Fibroblast of skin of abdomen (primary cell): ENCODE measurements at places on chromosomes 1 and 21.

DNA sequence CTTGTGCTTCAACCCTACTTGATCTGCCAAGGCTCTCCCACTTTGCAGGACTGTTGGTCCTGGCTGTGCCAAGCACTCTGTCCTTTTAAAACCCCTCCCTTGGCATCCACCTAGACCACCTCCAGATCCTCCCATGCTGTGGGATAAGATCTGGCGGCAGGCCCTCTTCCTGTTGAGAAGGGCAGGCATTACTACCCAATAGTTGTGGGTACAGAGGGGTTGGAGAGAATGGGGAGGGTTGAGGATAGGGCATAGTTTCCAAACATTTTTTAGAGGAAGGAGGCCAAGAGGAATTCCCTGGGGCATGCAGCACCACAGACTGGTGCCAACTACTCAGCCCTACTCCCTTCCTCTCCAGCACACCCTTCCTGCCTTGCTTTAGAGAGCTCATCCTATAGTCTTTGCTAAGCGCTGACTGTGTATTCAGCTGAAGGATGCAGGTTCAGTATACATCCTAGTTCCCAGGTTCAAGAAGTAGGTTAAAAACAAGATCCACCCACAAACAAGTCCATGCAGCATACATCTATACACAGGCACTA, 70.7 kb downstream of the TRABD2B start:
- no peak for DNase-seq

DNA sequence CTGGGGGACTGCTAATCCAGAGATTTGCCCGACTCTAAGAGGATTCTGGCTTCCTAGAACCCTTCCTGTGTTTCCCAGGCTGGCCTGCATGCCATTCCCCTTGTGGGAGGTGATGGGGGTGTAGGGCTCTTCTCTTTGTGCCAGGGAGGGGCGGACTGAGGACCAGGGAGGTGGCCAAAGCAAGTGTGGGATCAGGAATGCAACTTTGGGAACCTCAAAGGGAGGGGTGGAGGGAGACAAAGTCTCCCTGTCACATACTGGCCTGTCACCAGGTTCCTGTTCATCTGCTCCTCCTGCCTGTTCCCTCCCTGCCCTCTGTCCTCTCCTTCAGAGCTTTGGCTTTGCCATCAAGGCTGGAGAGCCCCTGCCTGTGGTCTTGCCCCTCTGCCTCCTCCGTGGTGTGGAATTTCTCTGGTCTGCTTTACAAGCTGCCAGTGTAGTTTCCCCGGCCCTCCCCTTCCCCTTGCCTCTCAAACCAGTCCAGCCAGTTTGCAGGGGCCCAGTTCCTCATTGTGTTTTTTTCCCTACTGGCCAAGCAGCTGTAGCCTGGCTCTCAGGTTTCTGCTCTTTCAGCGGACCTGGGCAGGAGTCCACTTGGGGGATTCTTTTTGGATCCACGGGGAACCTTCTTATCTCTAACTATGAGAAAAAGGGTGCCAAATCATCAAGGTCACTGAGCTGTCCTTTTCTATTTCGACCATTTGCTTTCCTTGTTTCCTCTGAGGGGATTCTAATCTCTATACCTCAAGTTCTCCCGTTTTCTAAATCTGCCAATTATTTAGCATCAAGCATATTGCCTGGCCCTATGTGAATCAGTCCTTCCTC, 1.8 kb downstream of the CGN start:
- no peak for DNase-seq

DNA sequence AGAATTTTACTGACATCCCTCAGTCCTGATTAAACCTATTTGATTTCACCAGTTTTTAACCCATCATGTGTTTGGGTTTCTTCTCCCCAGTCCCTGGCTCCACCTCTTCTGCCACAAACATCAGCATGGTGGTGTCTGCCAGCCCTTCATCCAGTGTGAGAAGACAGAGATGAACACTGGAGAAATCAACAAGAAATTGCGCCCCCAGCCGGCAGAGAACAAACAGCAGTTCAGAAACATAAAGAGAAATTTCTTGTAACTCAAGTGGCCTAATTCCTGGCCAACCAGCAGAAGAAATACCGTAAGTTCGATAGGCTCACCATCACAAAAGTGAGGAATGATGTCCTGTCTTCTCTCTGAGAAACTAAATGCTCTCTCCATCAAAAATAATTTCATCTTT, 18.3 kb downstream of the S100A11 start:
- no peak for DNase-seq

GRCh38 chr1:178594133-178594532, 81.2 kb downstream of the TEX35 start:
- DNase-seq, result no peak

DNA sequence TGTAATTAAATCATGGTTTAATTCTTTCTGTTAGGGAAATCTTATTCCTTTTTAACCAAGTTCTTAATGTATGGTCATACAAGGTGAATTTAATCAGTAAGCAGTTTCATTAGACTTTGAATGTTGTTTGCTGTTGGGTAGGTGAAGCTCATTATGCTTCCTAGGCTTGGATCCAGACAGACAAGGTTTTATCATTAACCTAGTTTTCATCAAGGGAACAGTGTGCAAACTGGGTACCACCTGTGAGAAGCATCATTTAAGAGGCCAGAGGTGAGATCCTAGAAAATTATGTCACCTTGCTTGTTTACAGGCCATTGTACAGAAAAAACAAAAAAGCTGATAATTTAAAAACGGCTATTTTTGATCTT, 130.1 kb downstream of the RYR2 start:
- DNase-seq, result no peak

DNA sequence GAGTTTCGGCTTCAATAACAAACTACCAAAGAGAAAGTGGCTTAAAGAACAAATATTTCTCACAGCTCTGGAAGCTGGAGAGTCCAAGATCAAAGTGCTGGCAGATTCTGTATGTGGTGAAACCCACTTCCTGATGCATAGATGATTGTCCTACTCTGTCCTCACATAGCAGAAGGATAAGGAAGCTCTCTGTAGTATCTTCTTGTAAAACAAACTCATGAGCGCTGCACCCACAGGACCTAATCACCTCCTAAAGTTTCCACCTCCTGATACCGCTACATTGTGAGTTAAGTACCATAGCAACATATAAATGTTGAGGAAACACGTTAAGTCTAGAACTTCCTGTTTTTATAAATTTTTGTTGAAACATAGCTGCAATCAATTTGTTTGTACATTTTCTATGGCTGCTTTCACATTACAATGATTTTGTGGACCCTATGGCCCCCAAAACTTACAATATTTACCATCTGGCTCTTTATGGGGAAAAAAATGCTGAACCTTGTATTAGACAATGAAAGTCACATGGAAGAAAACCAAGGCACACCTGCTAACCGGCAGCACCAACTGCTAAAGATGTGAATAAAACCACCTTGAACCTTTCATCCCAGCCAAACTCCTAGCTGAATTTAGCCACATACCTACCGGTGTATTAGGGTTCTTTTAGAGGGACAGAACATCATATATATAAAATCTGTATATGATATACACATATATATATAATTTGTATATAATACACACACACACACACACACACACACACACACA, 1423.4 kb downstream of the NCAM2 start:
- no peak for DNase-seq

- DNase-seq, result no peak
Measured at GRCh38 chr21:28751176-28751575, 241.5 kb downstream of the LTN1 start.

DNA sequence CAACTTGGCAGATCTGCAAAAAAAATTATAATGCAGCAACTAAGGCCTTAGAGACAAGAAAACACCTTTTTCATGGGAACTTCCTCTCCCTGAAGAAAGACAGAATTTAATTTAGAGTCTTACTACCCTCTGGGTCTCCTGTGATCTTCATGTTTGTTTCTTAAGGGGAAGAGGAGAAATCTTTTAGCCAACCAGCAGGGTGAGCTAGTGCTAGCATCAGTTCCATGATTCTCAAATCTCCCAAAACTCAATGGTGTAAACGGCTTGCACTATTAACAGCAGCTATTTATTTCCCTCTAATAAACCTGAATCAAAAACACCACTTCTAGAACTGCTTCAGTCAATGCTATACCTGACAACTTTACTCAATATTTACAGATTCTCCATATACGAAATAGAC, 3.8 kb downstream of the ZNF644 start:
- DNase-seq, result peak; percentile 5

DNA sequence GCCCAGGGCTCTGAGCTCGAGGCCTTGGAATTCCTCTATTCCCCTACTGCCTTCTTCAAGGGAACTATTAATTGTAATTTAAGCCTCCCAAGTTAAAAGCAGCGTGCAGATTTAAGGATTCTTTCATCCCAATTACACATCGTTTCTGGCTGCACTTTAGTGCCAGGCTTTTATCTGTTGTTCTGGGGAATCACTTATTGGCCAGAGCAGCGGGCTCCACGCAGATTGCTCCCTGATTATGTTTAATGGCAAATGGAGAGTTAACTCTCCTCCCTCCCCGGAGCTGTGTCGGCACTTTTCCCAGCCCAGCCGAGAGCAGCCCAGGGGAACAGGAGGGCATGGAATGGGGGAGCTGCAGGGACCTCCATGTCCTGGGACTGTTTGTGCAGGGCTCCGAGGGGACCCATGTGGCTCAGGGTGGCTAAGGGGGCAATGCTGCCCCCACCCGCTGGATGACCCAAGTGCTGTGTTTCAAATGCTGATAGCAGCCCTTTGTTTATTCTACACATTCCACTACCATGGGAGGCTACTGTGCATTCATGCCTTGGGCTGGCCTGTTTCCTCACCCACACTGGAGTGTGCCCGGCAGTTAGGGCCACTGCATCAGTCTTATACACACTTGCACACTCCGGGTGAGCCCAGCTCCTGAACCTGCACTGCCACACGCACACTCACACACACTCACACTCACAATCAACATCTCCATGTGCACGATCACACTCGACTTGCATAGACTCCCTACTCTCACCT, 93.3 kb upstream of the POU3F1 start:
- no peak for DNase-seq

- no peak for DNase-seq
Measured at GRCh38 chr21:18548249-18548648, 144.7 kb upstream of the TMPRSS15 start.

GRCh38 chr1:10059342-10059718, 26.6 kb downstream of the UBE4B start:
- DNase-seq, result no peak

DNA sequence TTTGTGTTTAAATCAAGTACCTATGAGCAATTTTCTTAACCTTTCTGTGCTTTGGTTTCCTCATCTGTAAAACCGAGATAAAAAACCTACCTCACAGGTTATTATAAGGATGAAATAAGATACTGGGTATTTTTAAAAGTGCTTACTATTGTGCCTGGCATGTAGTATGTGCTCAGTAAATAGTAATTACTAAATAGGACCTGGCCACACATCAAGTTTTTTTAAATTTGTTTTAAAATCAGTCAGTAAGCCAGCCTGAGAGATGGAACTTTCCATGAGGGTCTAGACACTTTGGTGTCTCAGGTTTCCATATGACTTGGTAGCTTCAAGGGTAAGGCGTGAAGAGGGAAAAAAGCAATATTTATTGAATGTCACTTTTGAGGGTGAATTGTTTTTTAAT, 7.0 kb upstream of the ATF3 start:
- no peak for DNase-seq

DNA sequence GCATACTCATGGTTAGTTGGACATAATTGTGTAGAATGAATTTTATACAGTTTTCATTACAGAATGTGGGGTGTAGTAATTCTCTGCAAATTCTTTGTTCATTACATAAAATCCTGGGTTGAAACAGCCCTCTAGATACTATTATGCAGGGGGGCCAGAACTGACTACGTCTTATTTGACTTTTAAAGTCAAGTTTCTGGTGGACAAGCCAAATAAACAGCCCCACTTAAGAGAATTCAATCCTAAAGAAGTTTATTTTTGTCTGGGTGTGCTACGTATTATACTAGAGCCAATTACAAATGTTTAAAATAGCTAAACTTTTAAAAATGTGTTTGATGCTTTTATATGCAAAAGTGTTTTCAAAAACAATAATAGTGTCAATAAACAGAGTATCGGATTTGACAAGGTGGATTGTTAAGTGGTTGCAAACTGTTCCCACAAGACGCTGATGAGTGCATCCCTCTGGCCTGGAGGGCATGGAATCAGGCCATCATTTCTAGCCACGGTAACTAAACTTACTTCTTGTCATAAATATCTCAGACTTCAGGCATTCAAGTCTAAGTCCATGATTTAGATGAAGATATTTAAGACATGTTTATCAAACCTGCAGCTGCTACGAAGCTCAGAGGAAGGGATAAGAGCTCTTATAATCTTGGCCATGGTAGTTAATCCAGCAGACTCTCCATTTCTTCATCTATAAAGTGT, 646.3 kb downstream of the KIF26B start:
- no peak for DNase-seq

GRCh38 chr1:145827966-145828365, 4.0 kb downstream of the POLR3C start:
- DNase-seq, result no peak

DNA sequence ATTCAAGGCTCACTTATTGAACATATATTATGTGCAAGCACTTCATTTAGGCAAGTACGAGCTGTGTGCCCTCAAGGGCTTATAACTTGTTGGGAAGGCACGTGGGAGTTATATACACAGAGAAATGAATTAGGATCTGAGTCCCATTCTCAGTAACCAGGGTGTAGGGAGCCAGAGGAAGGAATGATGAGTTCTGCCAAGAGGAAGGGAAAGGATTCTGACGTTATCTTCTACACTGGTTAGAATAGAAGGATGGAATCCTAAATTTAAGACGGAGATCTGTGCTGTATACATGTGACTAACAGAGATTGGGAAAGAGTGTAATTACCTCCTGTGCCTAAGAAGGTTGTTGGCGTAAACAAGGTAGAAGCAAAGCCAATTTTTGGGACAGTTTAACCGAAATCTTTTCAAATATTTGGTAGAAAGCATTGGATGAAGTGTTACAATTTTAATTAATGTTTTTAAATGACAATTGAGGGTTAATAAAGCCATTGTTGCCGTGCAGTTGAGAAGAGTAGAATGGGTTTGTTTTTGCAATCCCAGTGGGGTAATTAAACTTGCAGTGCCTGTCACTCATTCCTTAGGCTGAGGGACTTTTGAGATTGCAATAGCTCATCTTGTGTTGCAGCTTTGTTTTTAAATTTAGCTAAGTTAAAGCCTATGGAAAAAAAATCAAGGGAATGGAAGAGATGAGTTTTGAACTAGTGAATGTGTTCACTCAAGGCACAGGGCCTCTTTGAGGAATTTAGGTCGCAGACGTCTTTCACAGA, 177.2 kb downstream of the NFIA start:
- no peak for DNase-seq

GRCh38 chr1:34865573-34865972, 6.0 kb upstream of the SMIM12 start:
- DNase-seq, result no peak
